ENCODE measurements at places on chromosomes 3 and 15.

DNA sequence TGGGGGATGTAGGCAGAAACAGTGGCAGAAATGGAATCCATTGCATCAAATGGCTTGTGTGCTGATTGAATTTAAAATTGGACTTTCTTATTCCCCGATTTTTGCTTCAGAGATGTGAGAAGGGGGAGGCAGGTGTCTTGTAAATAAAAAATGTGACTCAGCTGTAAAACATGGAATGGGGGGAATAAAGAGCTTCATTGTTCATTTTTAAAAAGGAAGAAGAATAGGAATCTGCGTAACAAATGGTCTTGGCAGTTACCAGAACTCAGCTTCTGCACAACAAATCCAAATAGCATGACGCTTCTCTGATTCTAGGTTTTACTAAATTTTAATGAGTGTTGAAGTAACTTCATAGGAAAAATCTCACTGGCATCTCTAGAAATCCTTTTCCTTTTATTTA, 323.9 kb upstream of the GBE1 start:
- DNase-seq, result no peak

DNA sequence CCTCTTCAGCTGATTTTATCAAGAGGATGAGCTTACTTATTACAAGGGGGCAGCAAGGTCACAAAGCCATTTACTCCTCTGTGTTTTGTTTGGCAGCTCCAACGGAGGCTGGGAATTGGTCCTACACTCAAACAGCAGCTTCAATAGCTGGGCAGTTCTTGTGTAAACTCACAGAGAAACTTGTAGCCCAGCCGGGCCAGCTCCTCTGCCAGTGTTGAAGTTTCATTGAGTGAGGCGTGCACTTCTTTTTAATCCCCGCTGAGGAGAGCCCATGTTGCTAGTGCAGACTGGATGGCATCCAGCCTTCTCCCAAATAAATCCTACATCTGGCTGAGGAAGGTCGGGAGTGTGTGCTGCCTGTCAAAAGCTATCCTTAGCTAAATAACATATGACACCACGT, 59.5 kb downstream of the BFSP2 start:
- no peak for DNase-seq

- DNase-seq, result no peak
Measured at GRCh38 chr3:15998911-15999310, 175.6 kb upstream of the GALNT15 start.

DNA sequence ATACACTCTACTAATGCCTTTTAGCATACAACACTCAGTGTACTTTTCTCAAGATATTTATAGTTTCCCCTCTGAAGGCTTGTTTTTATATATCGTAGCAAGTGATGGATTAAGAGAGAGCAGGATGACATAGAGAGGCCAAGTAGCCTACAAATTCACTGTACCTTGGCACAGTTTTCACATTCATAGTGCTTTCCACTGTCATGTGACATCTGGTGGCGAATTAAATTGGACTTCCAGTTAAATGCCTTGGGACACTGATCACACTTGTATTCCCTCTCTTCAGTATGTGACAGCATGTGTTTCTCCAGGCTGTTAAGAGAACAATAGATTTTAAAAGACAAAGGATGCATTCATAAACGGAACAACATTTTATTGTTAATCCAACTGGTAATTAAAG, 541.1 kb downstream of the MECOM start:
- no peak for DNase-seq

DNA sequence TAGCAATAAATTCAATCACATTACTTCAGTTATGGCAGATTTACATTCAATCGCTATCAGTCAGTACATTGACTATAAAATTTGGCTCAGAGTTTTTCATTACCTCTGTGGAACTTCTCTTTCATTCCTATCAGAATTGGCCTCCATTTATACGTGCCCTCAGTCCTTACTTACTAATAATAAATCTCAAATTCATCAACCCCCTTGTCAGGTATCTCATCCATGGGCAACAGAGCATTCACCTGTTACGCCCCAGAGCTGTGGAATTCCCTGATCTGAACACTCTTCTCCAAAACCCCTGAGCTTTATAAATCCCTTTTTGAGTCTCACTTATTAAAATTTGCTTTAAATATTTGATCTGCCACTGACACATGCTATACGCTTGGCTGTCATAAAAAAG, 492.9 kb downstream of the GBE1 start:
- DNase-seq, result no peak

- no peak for DNase-seq
Measured at GRCh38 chr3:33044676-33045075, 52.3 kb downstream of the GLB1 start.

DNA sequence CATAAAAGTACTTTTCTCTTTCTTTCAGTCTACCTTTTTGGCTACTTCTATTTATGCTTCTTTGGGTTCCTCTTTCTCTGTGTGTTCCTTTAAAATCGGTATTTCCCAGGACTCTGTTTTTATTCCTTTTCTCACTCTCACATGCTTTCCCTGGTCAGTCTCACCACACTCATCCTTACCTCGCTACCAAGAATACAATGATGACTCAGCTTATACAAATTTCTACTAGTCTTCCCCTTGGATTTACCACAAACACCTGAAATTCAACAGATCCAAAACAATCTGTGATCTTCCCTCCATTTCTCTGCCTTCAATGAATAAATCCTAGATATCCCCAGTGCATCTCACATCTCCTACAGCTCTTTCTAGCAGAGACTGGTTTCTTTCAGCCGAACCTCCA, 52.9 kb downstream of the TUBGCP4 start:
- DNase-seq, result no peak

DNA sequence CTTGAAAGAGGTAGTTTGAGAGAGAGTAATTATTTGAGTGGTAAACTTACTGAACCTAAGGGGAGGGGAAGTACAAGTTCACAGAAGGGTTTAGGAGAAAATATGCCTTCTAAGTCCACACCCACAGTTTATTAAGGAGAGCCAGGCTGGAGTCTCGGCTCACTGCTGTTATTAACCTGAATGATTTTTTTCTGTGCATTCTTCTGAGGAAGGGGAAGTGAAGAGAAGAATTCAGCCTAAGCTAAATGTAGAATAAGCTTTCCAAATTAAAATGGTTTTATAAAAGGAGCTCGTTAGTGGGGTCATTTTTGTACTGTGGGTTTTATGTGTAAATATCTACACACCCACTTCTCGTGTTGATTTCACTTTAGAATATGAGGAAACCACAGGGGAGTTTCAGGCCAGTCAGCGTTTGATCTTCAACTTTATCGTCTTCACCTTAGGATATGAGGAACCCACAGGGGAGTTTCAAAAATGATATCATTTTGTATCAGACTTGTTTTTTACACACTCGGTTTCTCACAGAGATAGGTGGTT, 1.5 kb downstream of the WHAMM start:
- DNase-seq, result peak; percentile 44

DNA sequence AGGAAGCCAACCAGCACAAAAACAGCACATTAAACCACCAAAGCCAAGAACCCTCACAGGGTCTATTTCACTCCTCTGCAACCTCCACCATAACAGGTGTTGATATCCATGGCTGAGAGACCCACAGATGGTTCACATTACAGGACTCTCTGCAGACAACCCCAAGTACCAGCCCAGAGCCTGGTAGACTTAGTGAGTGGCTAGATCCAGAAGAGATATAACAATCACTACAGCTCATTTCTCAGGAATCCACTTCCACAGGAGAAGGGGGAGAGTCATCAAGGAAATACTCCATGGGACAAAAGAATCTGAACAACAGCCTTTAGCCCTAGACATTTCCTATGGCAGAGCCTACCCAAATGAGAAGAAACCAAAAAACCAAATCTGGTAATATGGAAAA, 168.1 kb upstream of the CD96 start:
- DNase-seq, result no peak
